RPMI7951 (cell line): ENCODE measurements at places on chromosomes 2 and 18.

- no peak for DNase-seq
Observed at GRCh38 chr2:157936406-157936805, 60.3 kb upstream of the ACVR1 start.

- peak; percentile 95 for DNase-seq
Observed at GRCh38 chr2:190468814-190469569, 60.8 kb downstream of the MFSD6 start.

GRCh38 chr2:85048534-85048933 lies 77.6 kb downstream of the KCMF1 start:
- DNase-seq: no peak

DNA sequence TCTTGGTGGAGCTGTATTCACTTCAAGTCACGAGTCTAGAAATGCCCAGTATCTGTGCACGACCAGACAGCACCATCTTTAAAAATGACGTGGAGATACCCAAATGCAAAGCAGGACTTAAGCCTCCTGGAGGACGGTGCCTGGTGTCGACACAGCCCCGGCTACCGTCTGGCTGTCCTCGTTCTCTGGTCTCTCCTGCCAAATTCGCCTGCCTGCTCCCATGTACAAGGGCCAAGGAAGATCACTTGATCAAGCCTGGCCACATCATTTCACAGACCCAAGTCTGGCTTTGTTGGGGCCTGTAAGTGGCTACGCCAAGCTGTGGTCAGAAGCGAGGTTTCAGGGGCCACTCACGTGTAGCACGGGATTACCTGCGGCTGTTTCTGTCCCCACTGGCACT lies 9.4 kb downstream of the ODC1 start:
- DNase-seq: no peak

GRCh38 chr2:240947176-240947575 lies 41.0 kb downstream of the CROCC2 start:
- DNase-seq: no peak

DNA sequence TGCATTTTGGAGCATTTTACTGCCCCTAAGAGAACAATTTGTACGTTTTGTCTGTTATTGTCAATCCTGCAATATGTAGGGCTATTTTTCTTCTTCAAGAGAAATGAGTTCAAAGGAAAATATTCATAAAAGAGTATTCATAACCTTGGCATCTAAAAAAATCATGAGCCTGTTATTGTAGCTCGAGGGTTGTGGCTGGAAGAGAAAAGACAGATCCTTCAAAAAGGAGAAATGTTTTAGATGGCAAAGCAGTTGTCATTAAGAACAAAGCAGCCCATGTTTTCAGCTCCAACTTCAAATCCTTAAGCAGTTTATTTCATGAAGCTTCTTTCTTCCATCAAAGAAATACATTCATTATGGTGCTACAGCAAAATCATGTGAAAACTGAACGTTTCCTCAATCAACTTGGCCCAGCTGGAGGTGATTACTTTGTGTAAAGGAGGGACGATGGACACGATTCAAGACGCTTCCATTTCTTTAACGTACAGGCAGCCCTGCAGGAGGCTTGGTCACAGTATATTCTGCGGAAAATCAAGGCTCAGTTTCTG lies 31.4 kb downstream of the QPCT start:
- peak; percentile 43 for DNase-seq

GRCh38 chr2:128641421-128642080 lies 322.9 kb upstream of the HS6ST1 start:
- DNase-seq: no peak

GRCh38 chr18:73168236-73168635 lies 300.4 kb upstream of the NETO1 start:
- no peak for DNase-seq

GRCh38 chr2:9263428-9263827 lies 56.8 kb downstream of the ASAP2 start:
- DNase-seq: no peak

DNA sequence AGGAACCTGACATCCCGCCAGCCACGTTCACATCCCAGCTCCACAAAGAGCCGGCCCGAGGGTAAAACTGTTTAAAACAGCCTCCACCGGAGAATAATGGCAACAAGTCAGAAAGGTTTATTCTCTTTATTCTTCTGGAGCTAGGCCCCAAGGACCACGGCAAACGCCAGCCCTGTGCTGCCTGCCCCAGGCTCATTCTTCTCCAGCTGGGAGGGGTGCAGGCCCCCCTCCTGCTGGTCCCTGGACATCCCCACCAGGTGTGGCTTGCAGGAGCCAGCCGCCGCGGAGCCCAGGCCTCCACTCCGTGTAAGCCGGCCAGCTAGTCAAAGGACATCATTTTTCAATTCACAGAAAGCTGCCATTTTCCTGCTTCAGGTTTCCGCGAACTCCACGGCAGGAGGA lies 65.8 kb upstream of the SALL3 start:
- DNase-seq: no peak

DNA sequence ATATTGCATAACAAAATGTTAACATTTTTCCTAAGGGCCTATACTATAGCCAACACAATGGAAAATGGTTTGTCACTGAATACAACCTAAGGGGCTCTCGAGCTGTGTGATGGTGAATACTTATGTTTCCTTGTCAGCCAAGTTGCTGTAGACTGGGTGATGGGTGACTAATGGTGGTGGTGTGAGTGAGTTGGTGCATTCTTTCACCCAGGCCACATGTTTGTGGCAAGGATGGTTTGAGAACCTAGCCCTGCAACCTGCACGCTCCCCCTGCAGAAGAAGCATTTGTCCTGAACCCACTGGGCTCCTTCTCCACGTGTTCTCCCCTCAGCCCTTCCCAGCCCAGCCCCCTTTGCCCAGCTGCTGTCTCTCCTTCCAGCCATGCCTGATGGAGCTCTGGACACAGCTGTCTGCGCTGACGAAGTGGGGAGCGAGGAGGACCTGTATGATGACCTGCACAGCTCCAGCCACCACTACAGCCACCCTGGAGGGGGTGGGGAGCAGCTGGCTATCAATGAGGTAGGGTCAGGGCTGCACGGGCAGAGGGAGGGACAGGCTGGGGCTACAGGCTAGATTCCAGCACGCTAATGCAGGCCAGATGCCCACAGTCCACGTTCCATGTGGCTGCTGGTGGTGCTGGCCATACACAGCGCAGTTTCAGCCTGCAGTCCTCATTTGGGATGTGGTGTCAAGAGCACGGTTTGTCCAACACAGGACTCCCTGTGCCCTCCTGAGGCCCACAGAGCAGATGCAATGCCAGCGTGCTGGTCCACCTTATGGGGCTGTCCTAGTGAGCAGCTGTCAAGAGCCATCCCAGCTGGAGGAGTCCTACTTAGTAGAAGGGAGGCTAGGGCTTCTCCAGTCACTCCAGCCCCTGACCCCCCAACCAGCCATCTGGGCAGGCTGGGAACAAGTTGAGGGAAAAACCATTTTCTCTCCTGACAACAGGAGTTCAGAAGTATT lies 65.4 kb downstream of the FAM168B start:
- no peak for DNase-seq

GRCh38 chr18:78430131-78430758 lies 549.4 kb upstream of the SALL3 start:
- DNase-seq: no peak

GRCh38 chr2:47513981-47514520 lies 111.1 kb downstream of the MSH2 start:
- DNase-seq: no peak

GRCh38 chr2:39608686-39609441 lies 56.9 kb upstream of the TMEM178A start:
- DNase-seq: no peak

- DNase-seq: peak; percentile 4
Observed at GRCh38 chr2:116467243-116467642, 1347.2 kb upstream of the DDX18 start.

DNA sequence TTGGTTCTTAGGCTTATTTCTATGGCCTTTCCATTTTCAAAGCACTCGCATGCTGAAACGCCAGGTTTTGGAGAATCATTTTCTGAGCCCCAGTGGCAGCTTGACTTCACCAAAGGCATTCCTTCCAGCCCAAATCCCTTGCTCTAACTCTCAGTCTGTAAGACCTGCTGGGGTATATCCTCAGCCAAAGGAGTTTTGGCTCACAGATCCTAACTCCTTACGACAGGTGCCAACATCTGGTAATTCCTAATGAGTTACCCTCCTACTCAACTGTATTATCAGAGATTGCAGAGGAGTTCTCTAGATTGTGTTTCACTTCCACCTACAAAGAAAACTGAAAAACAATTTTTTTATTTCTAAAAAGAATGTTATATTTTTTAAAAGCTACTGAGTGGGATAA lies 79.0 kb upstream of the RAB27B start:
- DNase-seq: no peak

GRCh38 chr2:88090446-88091283 lies 23.0 kb downstream of the SMYD1 start:
- DNase-seq: no peak

GRCh38 chr2:26712486-26713465 lies 20.3 kb downstream of the KCNK3 start:
- peak; percentile 75 for DNase-seq

DNA sequence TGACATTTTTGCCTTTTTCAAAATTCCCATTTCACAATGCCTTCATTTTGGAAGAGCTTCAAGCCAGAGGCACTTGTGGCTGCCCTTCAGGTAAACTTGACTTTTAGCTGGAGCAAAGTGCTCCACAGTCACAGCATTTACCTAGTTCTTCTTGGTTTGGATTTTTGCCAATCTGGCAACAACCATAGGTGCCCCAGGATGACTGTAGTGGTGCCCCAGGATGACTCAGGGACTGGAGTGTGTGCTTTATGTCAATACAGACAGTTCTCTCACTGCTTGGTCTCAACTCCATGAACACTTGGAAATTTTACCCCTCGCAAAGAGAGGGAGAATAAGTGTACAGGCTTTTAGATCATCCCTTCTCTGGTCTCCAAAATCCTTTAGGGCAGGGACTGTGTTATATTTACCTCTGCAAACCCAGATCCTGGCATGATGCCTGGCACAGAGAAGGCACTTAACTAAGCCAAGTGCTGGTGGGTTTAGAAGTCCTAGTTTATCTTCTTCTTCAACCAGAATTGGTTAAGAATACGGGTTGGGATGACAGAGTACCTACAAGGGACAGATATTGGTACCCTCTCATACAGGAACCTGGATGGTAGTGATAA lies 15.3 kb upstream of the PTPN4 start:
- peak; percentile 28 for DNase-seq

DNA sequence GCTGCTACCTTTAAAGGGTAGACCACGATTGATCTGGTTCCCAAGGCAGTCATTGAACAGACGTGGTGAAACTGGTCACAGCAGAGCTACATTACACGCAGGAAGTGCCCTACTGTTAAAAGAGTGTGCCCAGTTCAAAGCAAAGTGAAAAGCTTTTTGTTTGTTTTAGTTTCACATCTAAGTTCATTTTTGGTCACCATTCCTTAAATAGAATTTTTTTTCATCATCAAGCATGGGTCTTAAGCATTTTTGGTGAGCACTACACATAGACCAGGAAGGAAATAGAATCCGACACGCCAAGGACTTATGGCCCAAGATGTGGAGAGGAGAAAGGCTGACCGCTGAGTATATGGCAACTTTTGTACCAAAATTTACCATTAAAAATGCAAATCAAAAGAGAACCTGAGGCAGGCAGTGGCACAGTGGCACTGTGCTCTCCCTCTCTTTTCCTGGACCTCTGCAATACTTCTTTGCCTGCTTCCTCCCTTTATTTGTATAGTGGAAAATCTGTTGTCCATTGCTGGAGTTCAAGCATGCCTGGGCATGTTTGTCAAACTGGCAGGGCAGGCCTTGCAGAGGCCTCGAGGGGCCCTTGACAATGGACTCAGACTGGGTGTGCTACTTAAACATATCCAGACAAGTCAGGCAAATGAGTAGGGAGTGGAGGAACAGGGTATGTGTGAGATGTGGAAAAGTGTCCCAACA lies 42.6 kb upstream of the HNRNPA3 start:
- DNase-seq: no peak

DNA sequence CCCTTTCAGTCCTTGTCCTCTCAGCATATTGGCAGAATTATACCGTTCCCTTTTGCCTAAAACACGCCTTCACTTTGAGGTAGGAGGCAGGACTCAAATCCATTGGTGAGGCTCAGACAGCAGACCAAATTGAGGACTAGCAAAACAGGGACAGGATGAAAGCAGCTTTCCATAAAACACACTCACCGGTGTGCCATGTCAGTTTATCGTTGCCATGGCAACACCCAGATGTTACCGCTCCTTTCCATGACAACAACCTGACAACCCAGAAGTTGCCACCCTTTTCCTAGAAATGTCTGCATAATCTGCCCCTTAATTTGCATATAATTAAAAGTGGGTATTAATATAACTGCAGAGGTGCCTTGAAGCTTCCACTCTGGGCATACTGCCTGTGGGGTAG lies 730.4 kb downstream of the METTL4 start:
- DNase-seq: peak; percentile 5

GRCh38 chr2:28247734-28248133 lies 144.9 kb upstream of the FOSL2 start:
- no peak for DNase-seq

GRCh38 chr2:42722320-42723190 lies 41.4 kb downstream of the OXER1 start:
- DNase-seq: peak; percentile 69

GRCh38 chr18:2111456-2111855 lies 459.8 kb downstream of the METTL4 start:
- DNase-seq: peak; percentile 82

DNA sequence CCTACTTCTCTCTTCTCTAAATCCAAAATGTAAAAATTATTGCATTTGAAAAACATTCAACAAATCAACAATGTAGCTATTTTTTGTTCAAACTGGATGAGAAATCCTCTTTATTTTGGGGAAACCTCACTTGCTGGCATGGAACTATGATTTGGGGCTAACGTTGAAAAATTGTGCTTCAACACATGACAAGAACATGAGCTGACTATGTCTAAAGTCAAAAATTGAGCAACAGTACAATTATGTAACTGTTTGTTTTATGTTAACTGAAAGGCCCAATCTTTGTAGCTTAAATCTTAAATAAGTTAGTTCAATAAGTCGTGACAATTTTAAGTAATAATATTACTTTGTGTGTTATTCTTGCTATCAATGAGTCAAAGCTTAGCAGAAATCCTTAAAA lies 67.3 kb downstream of the TMEFF2 start:
- no peak for DNase-seq

- DNase-seq: peak; percentile 64
Observed at GRCh38 chr2:240893363-240893844, 2.6 kb downstream of the MAB21L4 start.

- DNase-seq: no peak
Observed at GRCh38 chr18:76431437-76432273, 63.4 kb downstream of the ZNF516 start.

DNA sequence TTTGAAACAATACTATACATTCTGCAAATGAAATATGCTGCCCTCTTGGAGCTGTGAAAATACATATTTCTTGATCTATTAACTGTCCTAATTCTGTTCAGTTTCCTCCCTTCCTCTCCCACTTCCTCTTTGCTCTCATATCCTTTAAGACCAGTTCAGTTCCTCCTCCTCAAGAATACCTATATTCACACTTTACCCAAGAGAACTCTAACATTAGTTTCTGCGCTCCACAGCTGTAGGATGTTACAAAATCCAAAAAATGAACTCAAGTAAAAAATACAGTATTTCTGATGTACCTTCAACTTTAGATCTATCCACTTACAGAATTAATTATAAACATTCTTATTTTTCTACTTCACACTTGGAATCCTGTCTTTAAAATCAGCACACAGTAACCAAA lies 5.4 kb downstream of the ITSN2 start:
- DNase-seq: no peak

- no peak for DNase-seq
Observed at GRCh38 chr2:231866450-231866849, 59.7 kb downstream of the NPPC start.
